ENCODE measurements at places on chromosomes 6 and 20.

DNA sequence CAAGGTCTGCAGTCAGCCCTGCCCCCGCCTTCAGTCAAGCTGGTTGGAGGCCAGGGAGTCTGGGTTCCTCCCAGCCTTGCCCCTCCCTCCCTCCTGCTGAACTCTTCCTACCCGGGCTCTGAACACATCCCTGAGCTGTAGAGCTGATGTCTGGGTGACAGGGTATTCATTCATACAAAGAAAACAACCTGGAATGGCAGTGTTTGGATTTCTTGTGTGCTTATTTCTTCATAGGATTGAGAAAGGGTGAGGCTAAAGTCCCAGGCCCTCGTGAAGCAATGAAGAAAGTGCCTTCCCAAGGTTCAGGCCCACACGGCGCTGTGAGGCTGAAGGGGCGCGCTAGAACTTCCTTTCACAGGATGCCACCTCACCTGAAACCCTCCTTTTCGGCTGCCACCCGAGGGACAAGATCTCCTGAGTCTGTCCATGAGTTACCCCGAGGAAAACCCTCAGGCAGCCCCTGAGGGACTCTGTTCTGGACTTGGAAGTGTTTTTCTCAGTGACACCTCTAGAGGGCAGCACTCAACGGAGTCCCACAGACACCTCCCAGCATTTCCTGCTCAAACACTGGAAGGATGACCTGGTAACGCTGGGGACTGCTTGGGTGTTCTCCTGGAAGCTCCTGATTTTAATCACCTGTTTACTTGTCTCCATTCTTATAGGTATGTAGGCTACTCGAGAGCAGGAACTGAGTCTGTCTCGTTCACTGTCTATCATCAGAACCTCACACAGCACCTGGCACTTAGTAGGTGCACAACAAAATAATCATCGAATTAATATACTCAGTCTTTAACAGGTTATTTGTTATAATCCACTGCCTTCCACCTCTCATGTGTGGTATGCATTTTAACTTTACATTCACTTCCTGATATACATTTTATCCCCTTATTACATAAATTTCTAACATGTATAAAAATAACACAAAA is 11.8 kb upstream of the GSTA1 start:
- DNase-seq, result no peak

GRCh38 chr6:134823710-134824034 is 126.2 kb downstream of the ALDH8A1 start:
- no peak for DNase-seq

DNA sequence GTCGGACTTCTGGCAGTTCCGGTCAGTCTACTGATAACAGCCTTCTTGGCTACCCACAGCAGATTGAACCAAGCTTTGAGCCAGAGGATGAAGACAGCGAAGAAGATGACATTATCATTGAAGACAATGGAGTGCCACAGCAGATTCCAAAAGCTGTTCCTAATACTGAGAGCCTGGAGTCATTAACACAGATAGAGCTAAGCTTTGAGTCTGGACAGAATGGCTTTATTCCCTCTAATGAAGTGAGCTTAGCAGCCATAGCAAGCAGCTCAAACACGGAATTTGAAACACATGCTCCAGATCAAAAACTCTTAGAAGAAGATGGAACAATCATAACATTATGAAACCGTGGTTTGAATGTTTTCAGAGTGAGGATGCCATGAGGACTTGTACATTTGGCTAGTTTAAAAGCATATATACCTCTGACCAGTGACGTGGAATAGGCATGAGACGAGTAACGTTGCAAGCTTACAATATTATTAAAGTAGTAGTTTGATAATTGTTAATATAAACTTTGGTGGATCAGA is 18.8 kb downstream of the PARD6B start:
- no peak for DNase-seq

DNA sequence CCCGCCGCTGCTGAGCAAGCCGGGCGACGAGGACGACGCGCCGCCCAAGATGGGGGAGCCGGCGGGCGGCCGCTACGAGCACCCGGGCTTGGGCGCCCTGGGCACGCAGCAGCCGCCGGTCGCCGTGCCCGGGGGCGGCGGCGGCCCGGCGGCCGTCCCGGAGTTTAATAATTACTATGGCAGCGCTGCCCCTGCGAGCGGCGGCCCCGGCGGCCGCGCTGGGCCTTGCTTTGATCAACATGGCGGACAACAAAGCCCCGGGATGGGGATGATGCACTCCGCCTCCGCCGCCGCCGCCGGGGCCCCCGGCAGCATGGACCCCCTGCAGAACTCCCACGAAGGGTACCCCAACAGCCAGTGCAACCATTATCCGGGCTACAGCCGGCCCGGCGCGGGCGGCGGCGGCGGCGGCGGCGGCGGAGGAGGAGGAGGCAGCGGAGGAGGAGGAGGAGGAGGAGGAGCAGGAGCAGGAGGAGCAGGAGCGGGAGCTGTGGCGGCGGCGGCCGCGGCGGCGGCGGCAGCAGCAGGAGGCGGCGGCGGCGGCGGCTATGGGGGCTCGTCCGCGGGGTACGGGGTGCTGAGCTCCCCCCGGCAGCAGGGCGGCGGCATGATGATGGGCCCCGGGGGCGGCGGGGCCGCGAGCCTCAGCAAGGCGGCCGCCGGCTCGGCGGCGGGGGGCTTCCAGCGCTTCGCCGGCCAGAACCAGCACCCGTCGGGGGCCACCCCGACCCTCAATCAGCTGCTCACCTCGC is 1.5 kb downstream of the ARID1B start:
- DNase-seq, result no peak

- DNase-seq, result peak; percentile 25
These were observed 256.1 kb downstream of the PLCB1 start for GRCh38 chr20:8388141-8388540.

DNA sequence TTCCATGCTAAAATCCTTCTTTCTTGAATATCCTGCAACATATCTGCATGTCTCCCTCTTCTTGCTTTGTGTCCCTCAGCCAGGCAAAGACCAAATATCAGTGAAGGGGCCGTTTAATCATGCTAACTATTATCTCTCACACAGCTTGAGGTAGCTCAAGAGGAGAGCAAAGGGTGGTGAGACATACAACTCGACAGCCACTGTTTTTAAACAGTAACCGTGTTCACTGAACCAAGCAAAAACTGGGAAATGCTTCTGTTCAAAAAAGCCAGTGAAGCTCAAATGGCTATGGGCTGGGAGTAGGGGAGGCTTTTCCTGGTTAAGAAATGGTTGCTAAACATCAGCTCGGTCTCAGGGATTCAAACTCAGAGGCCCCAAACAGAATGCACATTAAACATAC is 83.4 kb downstream of the MAP7 start:
- DNase-seq, result no peak

GRCh38 chr20:13212750-13213149 is 8.3 kb upstream of the ISM1 start:
- no peak for DNase-seq

DNA sequence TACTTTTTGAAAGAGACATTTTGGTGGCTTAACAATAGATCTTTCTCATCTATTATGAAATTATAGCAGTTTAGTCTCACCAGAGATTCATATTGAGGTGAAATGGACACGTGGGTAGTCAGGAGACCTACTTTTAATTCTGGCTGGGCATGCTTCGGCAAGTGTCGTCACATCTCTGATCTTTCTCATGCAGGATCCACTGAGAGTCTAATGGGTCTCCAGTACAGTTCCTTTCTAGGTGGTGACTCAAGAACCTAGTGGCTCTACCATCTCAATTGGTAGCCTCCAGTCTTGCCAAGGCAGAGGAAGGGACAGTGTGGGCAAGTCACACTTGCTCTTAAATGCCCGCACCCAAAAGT is 94.9 kb downstream of the KCNB1 start:
- no peak for DNase-seq

DNA sequence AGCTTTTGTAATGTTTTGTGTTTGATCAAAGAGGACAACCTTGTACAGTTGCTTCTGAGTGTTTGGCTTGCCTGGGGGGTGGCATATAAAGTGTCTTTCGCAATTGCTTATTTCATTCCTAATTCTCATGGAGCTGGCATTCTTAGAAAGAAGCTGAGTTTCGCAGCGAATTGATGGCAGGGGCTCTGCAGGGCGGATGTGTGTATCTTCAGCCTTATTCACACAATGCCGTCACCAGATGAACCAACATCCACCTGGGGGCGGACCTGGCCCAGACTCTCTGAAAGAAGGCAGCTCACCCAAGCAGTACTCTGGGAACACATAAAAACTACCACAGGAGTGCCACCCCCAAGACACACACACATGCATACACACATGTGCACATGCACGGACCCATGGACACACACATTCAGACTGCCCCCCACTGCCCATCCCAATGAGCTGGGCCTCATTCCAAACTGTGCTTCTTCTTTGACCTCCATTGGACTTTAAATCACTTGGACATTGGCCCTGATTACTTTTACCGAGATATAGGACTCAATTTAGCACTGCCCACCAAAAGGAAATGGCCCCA is 55.4 kb upstream of the FOXQ1 start:
- no peak for DNase-seq

DNA sequence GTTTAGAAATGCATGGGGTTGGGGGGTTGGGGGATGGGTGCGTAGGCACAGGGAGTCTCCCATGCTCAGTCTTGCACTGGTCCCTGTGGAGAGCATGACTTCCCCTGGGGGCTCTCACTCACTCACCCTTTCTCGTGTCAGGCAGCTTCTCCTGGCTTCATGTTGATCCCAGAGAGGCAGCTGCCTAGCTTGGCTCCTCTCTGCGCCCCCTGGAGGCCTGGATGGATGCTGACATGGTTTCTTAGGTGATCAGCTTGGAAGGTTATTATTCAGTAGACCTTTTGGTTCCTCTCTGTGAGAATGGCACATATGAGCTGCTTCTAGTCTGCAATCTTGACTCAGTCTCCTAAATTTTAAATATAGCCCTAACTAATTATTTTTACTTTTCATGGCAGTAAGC is 109.3 kb upstream of the FAM83B start:
- no peak for DNase-seq

DNA sequence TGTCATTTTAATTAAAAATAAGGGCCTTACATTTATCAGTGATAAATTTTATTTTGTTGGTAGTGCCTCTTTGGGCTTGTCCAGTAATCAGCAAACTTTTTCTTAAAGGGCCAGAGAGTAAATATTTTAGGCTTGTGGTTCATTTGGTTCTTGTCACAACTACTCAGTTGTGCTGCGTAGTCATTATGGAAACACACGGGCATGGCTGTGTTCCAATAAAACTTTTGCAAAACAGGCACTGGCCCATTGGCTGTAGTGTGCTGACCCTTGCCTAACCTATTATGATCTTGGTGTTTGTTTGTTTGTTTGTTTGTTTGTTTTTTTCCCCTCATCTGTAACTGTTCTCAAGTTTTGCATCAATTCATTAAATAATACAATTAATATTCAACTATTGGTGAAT is 19.4 kb downstream of the TBPL1 start:
- DNase-seq, result no peak

- DNase-seq, result no peak
These were observed 1.0 kb upstream of the XRN2 start for GRCh38 chr20:21301940-21302663.

DNA sequence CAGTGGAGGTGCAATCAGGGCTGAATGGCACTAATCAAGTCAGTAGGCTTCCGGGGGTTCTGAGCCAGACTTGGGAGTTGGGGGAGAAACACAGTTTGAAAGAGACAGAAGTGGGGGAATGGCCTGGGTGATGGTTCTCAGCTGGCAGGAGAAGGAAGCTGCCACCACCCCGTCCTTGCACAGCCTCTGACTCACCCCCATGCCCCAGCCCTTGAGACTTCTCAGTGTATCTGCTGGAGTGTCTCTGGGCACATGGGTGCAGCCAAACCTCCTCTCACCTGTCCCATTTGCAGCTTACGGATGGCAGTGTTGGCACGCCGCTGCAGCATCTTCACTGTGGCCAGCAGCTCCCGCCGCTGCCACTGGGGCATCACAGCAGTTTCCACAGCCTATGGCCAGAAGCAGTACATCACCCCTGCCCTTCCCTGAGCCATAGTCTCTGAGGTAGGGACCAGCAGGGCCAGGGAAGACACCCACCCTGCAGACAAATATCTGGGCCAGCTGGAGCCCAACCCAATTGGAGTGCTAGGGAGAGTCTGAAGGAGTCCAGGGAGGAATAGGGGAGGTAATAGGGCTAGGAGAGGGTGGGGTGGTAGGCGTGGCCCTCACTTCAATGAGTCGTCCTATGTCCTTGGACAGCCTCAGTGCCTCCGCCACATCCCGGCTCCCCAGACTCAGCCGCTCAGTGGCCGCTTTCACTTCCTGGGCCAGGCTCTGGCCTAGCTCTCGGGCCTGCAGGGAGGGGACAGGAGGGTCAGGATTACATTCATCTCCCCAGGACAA is 11.2 kb downstream of the AARS2 start:
- DNase-seq, result no peak

DNA sequence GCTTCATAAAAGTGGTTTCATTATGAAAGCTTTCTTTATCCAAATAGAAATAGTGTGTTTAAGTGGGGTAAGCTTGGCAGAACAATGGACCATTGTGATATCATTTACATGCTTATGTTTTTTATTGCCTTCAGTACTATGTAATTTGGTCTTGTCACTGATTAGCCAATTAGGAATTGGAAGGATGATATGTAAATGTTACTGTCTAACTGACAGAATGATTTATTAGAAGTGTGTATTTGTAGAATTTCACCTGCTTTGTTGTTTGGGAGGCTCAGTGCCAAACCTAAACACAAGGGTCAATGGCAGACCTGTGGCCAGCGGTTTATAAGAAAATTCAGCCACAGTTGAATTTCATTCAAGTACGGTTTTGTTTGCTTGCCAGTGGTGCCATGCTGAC is 39.0 kb downstream of the AIG1 start:
- no peak for DNase-seq

DNA sequence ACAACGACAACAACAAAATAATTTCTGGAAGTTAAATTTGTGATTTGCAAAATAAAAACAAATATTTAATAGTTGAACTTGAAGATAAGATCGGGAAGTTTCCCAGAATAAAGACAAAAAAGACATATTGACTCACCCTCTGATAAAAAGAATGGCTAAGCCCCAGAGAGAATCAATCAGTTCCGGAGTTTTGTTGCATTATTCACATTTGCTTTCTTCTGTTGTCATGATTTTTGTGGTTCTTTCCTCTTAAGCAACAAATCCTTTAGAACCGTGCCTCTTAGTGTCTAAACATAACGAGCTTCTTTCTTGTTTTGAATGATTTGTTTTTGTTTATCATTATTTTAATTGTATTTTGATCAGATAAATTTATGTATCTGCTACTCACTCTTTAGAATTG is 337.7 kb upstream of the PRND start:
- no peak for DNase-seq

DNA sequence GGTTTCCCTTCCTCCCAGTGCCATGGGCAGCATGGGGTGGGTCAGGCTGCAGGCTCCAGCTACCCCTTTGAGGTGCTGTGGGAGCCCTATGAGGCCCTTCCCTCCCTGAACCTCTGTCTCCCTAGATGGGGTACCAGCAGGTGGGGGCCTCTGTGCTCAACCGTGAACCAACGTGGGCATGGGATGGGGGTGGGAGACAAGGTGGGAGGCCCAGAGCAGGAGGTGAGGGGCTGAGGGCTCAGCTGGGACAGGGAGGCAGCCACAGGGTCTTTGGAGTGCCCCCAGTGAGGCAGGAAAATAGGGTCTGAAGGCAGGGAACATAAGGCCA is 33.3 kb downstream of the SUN5 start:
- no peak for DNase-seq

GRCh38 chr6:15308435-15309213 is 62.8 kb downstream of the JARID2 start:
- no peak for DNase-seq

GRCh38 chr20:9686001-9686400 is 152.9 kb downstream of the PAK5 start:
- no peak for DNase-seq
